ENCODE measurements at places on chromosomes 2 and 18.

- DNase-seq: no peak
Observed at GRCh38 chr2:174704642-174705041, 59.6 kb downstream of the CHRNA1 start.

GRCh38 chr2:135785032-135785431 is 43.4 kb downstream of the UBXN4 start:
- DNase-seq: no peak

GRCh38 chr2:96409820-96410164 is 74.2 kb downstream of the NCAPH start:
- DNase-seq: no peak

GRCh38 chr2:203656522-203657287 is 49.7 kb upstream of the CD28 start:
- DNase-seq: peak; percentile 89

- no peak for DNase-seq
Observed at GRCh38 chr2:227824711-227825110, 11.1 kb downstream of the CCL20 start.

DNA sequence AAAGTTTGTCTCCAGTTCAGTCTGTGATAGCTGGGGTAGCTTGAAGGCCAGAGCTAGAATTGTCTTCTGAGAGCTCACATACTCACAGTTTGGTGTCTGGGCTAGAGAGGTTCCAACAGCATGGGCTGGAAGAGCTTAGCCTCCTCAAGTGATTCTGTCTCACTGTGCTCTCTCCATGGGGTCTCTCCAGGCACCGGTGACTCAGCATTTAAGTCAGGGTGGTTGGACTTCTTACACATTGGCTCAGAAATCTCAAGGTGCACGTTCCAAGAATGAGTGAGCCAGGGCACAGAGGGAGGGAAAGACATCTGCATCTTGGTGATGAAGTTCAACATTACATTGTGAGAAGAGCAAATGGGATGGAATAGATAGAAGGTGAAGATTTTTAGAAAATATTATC is 207.3 kb upstream of the DDX18 start:
- no peak for DNase-seq

DNA sequence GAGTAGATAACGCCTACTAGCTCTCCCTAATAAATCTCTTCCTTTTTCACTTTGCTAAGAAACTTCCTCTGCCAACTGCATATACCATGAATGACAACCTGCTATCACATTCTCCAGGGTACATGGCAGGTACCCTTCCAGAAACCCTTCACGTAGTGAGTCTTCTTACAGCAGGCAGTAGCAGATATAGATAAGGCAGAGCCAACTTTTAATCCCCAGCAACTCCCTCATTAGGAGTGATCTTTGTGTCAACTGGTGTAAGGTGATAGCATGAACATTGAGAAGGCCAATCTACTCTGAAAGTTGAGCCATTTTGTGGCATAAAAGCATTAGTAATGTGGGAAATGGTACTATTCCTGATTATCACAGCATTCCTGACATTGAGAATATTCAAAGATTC is 5.7 kb upstream of the STK17B start:
- no peak for DNase-seq

DNA sequence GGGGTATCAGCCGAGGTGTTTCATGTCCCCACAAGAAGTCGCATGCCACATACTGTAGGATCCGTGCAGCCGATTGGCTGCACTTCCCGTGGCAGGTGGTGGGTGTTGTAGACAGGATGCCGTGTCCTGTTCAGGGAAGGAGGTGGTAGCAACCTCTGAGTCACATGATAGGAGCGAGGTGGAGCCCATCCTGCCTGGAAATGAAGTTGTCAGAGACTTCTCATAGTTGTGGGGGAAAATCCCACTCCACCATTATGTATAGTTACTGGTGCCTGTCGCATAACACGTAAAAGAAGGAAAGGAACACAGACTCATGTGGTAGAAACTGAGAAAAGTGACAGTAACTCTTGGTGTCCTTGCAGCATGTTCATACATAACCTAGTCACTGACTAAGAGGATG is 91.4 kb upstream of the IL1R2 start:
- no peak for DNase-seq

- DNase-seq: no peak
Observed at GRCh38 chr18:28723506-28723905, 546.6 kb upstream of the CDH2 start.

GRCh38 chr2:35503311-35503710 is 852.3 kb upstream of the CRIM1 start:
- DNase-seq: no peak

DNA sequence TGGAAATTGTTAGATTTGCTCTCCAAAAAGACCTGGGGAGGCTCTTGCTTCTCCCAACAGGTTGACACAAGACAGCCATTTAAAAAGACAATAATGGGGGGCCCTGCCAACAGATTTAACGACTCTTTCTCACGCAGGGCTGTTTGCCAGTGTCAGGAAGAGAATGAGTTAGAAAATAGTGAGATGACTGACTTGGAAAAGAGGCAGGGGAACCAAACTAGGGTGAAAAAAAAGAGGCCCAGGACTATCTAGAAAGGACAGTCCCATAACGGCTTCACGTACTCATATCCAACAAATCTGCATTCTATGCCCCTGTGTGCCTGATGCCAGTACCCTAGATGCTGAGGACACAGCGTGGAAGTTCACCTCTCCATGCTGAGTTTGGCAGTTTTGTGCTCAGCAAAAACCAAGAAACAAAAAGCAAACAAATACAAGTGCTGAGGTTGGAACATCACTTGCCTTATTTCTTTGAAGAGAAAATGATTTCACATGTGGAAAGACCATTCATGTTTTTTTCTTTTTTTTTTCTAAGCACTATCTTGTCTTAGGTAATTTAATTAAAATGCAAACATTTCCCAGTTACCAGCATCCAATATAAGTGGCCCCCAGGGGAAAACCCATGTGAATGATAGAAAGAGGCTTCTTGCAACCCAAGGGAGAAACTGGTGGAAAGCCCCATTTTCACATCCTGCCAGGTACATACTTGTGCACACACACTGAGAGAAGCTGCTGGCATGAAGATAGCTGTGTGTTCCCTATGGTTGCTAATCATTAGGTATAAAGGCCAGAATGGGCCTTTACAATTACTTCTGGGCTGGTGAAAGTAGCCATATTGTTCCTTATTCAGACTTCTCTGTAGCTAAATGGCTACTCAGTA is 10.6 kb upstream of the WIPF1 start:
- no peak for DNase-seq

Data from left lobe of liver (tissue), 2 donors.